Muscle of back (tissue), 13 donors: ENCODE measurements at places on chromosomes 16 and 17. TPM values are rescaled to one million over a fixed set of nuclear protein-coding genes. Genes with fewer than 3 reads are reported as not detected.

Gene KRTAP16-1
- not detected for polyA plus RNA-seq

Gene ZSCAN32
- 7.9 TPM for polyA plus RNA-seq

Gene SCNN1G
- polyA plus RNA-seq = not detected

Gene TOP3A
- polyA plus RNA-seq = 37.2 TPM

Gene CNTNAP1
- polyA plus RNA-seq = 12.9 TPM

Gene ABCC6
- 3.3 TPM for polyA plus RNA-seq
